ENCODE measurements at places on chromosomes 6 and 20.

GRCh38 chr6:114087496-114087895 lies 116.5 kb upstream of the HDAC2 start:
- DNase-seq, result no peak

DNA sequence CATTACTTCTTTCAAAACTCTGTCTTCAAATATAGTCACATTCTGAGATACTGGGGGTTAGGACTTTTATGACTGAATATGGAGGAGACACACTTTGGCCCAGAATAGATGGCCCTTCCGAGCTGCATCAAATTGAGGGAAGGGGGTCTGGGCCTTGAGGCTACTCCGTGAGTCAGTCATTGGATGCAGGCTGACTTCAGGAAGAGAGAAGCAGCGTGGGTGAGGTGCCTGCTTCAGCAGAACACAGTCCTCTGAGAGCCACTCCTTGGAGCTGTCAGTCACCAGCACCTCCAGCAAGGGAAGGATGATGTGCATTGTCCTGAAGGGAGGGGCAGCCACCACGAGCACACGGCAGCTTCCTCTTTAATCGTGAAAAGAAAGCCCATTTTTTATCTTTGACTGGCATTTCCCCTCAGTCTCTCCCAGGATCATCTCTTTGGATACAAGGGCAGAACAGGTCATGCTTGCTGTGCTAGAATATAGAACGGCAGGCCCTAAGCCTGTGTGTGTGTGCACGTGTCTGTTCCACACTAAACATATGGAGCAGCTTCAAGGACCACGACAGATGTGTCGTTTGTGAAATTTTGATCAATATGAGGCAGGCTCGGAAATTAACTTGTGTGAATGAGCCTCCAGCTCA lies 721.6 kb downstream of the KIF16B start:
- no peak for DNase-seq

GRCh38 chr6:42598300-42598699 lies 34.5 kb downstream of the UBR2 start:
- DNase-seq, result no peak

GRCh38 chr20:63697868-63698545 lies 1.6 kb downstream of the TNFRSF6B start:
- peak; percentile 2 for DNase-seq

GRCh38 chr20:1876975-1877608 lies 18.1 kb upstream of the SIRPA start:
- DNase-seq, result no peak

DNA sequence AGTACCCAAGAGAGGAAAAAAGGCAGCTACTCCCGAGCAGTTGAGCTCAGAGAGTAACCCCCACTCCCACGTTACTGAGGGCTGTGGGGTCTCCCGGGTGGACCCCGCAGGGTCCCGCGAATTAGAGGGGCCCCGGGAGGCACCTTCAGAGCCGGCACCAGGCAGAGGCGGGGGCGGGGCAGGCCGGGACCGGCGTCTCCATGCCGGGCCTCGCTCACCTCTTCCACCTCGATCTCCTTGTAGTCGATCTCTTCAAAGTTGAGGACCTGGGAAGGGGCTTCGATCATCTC lies 381 bp downstream of the MAP3K7 start:
- no peak for DNase-seq

Data from CD14-positive monocyte (primary cell).